ENCODE measurements at places on chromosomes 3 and 15. TPM values are rescaled to one million over a fixed set of nuclear protein-coding genes. Genes with fewer than 3 reads are reported as not detected.

The SCN5A gene
- 0.29 TPM for total RNA-seq

The ATP10A gene
- 6.4 TPM for total RNA-seq

The GOLGA8O gene
- not detected for total RNA-seq

The STAB1 gene
- total RNA-seq, result 55.4 TPM

The STRA6 gene
- total RNA-seq, result 1.0 TPM

DNA sequence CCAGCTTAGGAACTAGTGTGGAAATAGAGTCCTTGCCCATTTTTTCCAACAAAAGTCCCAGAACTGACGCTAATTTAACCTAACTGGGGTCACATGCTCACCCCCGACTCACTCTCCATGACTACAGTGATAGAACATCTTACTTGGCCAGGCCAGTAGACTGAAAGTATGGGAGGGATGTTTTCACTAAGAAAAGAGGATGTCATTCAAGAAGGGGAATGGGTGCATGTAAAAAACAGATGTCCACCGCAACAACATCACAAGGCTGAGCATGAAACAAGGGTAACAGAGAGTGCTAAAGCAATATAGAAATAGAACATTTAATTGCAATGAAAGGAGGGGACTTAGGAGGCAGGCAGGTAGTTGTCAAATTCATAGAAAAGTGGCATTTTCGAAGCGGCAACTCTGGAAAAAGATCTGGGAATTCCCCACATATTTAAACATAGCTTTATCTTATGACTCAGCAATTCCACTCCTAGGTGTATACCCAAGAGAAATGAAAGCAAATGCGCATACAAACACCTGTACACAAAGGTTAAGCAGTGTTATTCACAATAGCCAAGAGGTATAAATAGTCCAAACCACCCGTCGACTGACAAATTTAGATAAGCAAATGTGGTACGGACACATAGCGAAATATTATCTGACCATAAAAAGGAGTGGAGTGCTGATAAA lies 41.1 kb upstream of the UBE2E2 start:
- DNase-seq, result no peak

- no peak for DNase-seq
These were observed 74.4 kb upstream of the CHRNB4 start for GRCh38 chr15:78715434-78715833.

DNA sequence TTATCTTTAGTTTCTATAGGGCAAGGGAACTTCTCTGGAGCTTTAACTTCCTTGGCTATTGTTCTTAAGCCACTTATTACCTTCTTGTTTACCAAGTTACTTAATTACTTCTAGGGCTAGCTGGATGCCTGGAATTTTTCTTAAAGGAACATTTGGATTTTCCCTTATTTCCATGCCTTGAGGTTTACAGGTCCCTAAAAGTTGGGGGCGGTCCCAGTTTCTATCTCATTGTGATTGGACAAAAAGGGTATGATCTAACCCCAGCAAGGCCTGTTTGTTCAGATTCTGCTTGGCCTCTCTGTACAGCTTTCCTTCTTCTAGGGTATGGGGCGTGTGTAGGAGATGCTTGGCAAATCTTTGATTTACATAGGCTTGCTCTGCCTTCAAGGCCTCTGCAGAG lies 17.4 kb downstream of the PDHB start:
- no peak for DNase-seq

- DNase-seq, result no peak
These were observed 10.0 kb downstream of the TRPM1 start for GRCh38 chr15:31091481-31091880.

DNA sequence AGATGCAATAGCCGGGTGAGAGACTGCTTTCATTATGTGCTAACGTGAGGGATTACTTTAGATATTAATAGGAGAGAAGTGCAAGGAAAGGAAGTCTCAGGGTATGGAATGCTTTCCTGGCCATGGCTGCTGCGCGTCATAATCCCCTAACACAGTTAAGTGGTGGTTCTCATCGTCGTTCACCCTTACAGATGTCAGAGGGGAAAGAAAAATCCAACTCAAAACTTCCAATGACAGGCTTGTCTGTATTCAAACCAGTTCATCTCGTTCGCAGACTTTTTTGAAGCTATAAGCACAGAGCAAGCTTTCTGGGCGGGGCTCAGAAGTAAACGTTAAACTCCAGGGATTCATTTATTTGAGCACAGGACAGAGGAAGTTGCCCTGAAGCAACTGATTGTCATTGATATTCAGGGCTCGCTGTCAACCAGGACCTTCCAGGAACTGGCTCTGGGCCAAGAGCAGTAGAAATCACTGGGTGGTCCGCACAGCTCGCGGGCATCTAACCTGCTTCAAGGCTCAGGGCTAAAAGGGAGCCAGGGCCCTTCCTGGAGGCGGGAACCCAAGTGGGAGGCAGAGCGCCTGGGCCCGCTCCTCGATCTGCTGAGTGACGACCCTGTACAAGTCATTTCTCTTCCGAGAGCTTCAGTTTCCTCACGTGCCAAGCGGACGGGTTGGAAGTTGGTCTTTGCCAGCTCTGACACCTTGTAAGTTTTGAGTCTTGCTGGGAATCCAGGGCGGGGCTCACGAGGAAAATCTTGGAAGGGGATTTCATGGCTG lies 1.1 kb upstream of the LPP start:
- peak; percentile 59 for DNase-seq

- no peak for DNase-seq
These were observed 33.8 kb downstream of the EFL1 start for GRCh38 chr15:82228750-82229149.

DNA sequence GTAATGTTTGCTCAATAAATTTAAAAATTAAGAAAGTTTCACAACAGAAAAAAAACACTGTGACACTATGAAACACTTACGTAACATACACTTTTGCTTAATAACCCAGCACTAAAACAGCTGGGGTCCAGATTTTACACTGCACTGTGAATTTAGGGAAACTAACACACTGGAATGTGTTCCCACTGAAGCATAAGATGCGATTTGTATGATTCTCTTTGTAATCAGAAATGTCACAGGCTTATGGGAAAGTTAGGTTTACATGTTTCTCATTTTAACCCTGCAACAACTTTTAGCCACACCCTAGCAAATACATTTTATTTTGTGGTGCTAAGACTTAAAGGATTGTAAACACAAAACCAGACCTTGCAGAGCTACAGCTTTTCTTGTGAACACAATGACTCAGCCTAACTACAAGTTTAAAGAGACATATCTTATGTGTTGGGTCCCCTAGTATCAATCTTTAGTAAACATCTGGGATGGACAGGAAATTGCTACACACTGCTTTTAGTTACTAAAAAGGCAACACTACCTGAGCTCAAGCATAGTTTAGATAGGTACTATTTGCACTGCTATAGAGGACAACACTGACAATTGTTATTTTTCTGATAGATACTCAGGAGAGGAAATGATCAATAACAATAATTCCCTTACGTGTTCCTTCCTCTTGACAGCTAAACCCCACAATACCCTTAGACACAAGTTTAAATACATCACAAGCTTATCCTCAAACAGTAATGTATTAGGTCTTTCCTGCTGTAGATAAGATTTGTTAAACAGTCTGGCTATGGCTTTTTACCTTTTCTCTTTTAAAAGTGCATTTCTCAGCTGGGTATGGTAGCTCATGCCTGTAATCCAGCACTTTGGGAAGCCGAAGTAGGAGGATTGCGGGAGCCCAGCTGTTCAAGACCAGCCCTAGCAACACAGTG lies 3.8 kb downstream of the PLD1 start:
- DNase-seq, result no peak

GRCh38 chr3:51670053-51670822 lies 814 bp upstream of the TEX264 start:
- DNase-seq, result no peak

DNA sequence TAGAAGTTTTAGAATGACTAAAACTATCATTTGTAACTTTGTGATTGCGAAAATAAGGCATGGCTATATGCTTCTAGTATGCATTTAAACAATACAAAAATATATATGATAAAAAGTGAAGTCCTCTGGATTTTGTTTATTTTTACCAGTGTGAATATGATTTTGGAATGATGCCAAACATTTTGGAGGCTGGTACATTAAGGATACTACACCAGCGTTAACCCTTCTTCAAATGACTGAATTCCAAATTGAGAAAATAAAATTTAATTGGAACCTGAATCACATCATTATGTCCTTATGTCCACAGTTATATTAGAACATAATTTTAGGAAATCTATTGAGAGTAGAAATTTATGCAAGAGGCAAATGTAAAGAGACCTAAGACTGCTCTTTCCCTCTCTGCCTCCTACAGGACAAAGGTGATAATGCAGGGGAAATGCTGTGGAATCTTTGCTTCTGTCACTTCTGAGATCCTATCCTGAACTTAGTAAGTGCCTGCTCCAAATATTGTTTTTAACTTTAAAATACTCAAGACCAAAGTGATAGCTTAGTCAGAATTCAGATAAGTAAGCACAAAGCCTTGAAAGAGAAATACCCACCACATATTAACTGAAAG lies 121.1 kb upstream of the NANOGP8 start:
- DNase-seq, result no peak
